ENCODE measurements at places on chromosomes 12 and 14.

DNA sequence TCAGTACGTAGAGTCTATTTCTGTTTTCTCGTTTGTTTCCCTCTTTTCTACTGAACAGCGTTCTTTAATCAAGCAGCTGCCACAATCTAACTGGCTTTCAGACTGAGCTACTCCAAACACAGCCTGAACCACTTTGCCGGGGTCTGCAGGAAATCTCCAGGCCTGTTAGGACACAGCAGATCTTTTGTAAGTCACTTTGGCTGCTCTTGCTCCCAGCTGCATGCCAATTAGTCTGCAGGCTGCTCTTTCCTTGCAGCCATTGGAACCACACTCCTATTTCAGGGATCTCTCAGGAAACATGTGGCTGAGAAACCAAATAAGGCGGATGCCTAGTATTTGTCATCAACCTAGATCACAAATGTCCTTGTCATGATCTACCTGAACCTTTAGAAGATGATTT is 73.6 kb downstream of the TMTC1 start:
- H3K36me3 ChIP-seq: no peaks in the 10 kb centered on the region
- H3K4me1 ChIP-seq: peaks cover 41% of the 10 kb centered on the region
- H3K27ac ChIP-seq: peak overlapping the region; percentile 41
- no peaks in the 10 kb centered on the region for H3K27me3 ChIP-seq

DNA sequence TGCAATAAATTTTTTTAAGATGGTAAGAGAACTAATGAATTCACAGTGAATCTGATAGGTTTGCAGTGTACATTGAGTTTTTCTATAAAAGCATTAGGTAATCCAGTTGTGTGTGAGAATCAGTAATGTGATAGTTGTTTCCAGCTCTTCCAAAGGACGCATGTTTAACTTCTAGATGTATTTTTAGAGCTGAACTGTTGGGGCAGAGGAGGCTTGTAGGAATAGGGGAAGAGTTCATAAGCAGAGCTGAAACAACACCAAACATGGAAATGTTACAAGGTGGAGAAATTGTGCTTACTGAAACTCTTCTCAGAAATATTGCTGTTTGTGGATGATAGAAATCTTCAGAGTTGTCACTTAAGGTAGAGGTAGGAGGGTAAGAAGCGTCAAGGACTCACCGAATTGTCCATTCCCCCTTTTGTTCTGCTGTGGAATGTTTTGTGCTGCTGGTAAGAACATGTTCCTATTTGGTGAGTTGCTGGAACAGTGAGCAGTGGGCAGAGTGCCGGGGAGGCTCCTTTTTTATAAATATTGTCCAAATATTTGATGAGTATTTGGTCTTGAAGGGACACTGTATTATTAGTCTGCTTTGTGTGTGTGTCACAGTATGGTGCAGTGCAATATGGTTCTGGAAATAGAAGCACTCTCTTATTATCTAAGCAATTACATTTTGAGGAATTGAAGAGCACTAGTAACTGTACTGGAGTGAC is 76.7 kb downstream of the ANO6 start:
- peak overlapping the region; percentile 74 for H3K27ac ChIP-seq
- H3K36me3 ChIP-seq: no peaks in the 10 kb centered on the region
- no peak for DNase-seq
- peak overlapping the region; percentile 24 for H3K4me3 ChIP-seq
- no peaks in the 10 kb centered on the region for H3K27me3 ChIP-seq

DNA sequence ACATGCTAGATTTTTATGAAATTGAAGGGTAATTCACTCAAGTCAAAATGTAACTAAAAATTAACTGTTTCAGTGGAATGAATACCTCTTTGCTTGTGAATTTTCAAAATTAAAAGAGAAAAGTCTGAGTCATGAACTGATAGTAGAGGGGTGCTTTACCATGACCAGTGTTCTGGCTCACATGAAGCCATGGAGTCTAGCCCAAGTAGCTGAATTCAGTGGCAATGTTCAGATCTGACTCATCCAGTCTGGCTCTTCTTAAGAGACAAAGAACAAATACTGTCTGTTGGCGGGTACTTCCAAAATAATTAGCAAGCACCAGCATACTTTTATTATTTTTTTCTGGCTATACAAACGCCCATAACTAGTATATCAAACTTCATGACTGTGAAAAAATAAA is 366.3 kb upstream of the GARIN6 start:
- H3K36me3 ChIP-seq: no peaks in the 10 kb centered on the region
- no peak overlapping the region for H3K27ac ChIP-seq
- DNase-seq: no peak
- H3K27me3 ChIP-seq: no peaks in the 10 kb centered on the region
- no peak overlapping the region for H3K4me3 ChIP-seq

- H3K4me1 ChIP-seq: no peaks in the 10 kb centered on the region
- H3K36me3 ChIP-seq: no peaks in the 10 kb centered on the region
- H3K27me3 ChIP-seq: no peaks in the 10 kb centered on the region
- DNase-seq: no peak
- H3K4me3 ChIP-seq: no peak overlapping the region
Measured at GRCh38 chr14:43479596-43480195, 1027.4 kb downstream of the FSCB start.

GRCh38 chr12:59084511-59085375 is 164.4 kb upstream of the LRIG3 start:
- DNase-seq: no peak
- H3K36me3 ChIP-seq: no peaks in the 10 kb centered on the region
- no peak overlapping the region for H3K27ac ChIP-seq
- H3K4me1 ChIP-seq: no peaks in the 10 kb centered on the region
- no peak overlapping the region for H3K4me3 ChIP-seq

DNA sequence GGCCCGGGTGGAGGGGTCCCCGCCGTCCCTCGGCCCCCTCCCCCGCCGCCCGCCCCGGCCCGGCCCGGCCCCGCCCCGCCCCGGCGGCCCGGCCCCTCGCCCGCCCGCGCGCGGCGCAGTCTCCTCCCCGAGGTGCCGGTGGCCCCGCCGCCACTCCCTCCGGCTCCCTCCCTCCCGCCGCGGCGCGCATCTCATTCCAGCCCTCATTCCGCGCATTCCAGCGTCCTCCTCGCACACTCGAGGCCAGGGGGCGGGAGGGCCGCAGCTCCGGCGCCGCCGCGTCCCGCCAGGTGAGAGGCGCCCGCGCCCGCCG is at the start of gene TEAD4:
TEAD4 (plus strand) TSS at position 206 of the 313 bp plus-strand sequence.
- peak; percentile 36 for DNase-seq
- H3K27ac ChIP-seq: peak within 1 kb of the TSS; percentile 89
- peak within 1 kb of the TSS; percentile 89 for H3K4me3 ChIP-seq
- H3K36me3 ChIP-seq: no peaks in the 10 kb centered on the region
- H3K4me1 ChIP-seq: peaks cover 16% of the 10 kb centered on the region

GRCh38 chr14:85420278-85420677 is 109.7 kb upstream of the FLRT2 start:
- H3K4me1 ChIP-seq: peaks cover 3% of the 10 kb centered on the region
- H3K27ac ChIP-seq: no peak overlapping the region
- no peaks in the 10 kb centered on the region for H3K36me3 ChIP-seq
- no peak for DNase-seq
- H3K27me3 ChIP-seq: no peaks in the 10 kb centered on the region
- no peak overlapping the region for H3K4me3 ChIP-seq

DNA sequence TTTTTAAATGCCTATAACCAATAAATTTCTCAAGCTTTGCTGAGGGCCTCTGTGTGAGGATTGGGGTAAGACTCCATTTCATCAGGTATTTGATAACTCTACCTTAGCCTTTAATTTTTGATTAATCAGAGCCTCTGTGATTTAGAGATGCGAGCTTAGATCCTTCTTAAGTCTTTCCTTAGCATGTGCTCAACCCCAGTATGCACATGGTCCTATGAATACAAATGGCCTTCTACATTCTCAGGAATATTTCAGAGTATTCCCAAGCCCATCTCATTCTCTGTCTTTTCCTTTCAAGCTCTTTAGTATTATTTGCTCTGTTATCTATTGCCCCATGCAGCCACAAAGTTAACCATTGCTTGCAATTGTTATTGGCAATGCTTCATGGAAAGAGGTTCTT is 1407.7 kb downstream of the LRFN5 start:
- H3K4me3 ChIP-seq: no peak overlapping the region
- no peaks in the 10 kb centered on the region for H3K27me3 ChIP-seq
- H3K27ac ChIP-seq: no peak overlapping the region
- H3K36me3 ChIP-seq: no peaks in the 10 kb centered on the region
- no peaks in the 10 kb centered on the region for H3K4me1 ChIP-seq

GRCh38 chr12:78248321-78248720 is 417.6 kb downstream of the NAV3 start:
- H3K4me3 ChIP-seq: no peak overlapping the region
- H3K4me1 ChIP-seq: no peaks in the 10 kb centered on the region
- no peak for DNase-seq
- H3K27me3 ChIP-seq: no peaks in the 10 kb centered on the region
